Activated CD4-positive, alpha-beta memory T cell treated with anti-CD3 and anti-CD28 coated beads, Interleukin-2, amount 10 ng/mL, durations not matched to agents 7 days and 5 days (primary cell): ENCODE measurements at places on chromosomes 5 and 9. TPM values are rescaled to one million over a fixed set of nuclear protein-coding genes. Genes with fewer than 3 reads are reported as not detected.

- DNase-seq: no peak
- no peaks in the 10 kb centered on the region for H3K27me3 ChIP-seq
- no peak overlapping the region for H3K4me3 ChIP-seq
- no peak overlapping the region for H3K27ac ChIP-seq
- no peaks in the 10 kb centered on the region for H3K4me1 ChIP-seq
Measured at GRCh38 chr5:118628660-118629354, 359.5 kb downstream of the DTWD2 start.

- no peaks in the 10 kb centered on the region for H3K27me3 ChIP-seq
- no peaks in the 10 kb centered on the region for H3K4me1 ChIP-seq
- DNase-seq: no peak
- no peak overlapping the region for H3K27ac ChIP-seq
- H3K4me3 ChIP-seq: no peak overlapping the region
- H3K36me3 ChIP-seq: no peaks in the 10 kb centered on the region
Measured at GRCh38 chr5:164869325-164869724, 1363.9 kb downstream of the MAT2B start.

- H3K27ac ChIP-seq: no peak overlapping the region
- H3K4me1 ChIP-seq: no peaks in the 10 kb centered on the region
- no peaks in the 10 kb centered on the region for H3K36me3 ChIP-seq
- no peak for DNase-seq
- no peak overlapping the region for H3K4me3 ChIP-seq
Measured at GRCh38 chr9:108217431-108218349, 638.1 kb downstream of the ACTL7B start.

- peaks cover 75% of the 10 kb centered on the region for H3K36me3 ChIP-seq
- H3K27me3 ChIP-seq: no peaks in the 10 kb centered on the region
- peaks cover 12% of the 10 kb centered on the region for H3K4me1 ChIP-seq
- H3K4me3 ChIP-seq: no peak overlapping the region
Measured at GRCh38 chr5:172093559-172093958, 87.1 kb upstream of the FBXW11 start.

DNA sequence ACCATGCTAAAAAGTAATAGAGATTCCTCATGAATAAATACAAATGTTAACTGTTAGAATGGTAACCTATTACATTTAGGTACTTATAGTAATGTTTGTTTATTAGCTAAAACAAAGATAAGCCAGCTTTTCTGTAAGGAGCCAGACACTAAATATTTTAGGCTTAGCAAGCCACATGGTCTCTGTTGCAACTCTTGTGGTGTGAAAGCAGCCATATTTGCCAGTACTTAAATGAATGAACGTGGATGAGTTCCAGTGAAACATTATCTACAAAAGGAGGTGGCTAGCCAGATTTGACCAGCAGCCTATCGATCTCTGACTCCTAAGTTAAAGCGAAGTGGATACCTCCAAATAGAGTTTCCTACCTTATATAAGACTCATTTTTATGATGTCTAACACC is 331.6 kb downstream of the CDH12 start:
- no peak overlapping the region for H3K4me3 ChIP-seq
- no peaks in the 10 kb centered on the region for H3K27me3 ChIP-seq
- H3K36me3 ChIP-seq: no peaks in the 10 kb centered on the region
- no peaks in the 10 kb centered on the region for H3K4me1 ChIP-seq
- H3K27ac ChIP-seq: no peak overlapping the region

DNA sequence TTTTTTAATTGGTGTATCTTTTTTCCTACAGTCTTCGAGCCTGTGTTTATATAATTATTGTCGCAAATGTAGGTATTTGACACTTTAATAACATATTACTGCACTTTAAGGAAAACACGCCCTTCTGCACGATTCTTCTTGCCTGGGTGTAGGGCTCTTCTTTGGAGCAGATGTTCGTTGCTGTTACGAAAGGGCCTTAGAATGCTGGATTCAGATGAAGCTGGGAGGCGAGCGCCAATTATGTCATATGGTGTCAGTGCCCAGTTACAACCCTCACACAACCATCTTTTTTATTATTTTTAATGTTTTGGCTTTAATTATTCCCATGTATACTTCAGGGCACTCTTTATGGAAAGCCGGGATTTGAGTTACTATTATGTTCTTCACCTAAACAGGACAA is 553.0 kb downstream of the EBF1 start:
- no peak overlapping the region for H3K27ac ChIP-seq
- H3K4me3 ChIP-seq: no peak overlapping the region
- H3K4me1 ChIP-seq: no peaks in the 10 kb centered on the region
- no peaks in the 10 kb centered on the region for H3K36me3 ChIP-seq

GRCh38 chr5:120073722-120074121 is 390.4 kb upstream of the PRR16 start:
- DNase-seq: no peak
- H3K27ac ChIP-seq: no peak overlapping the region

GRCh38 chr5:27494887-27495286 is 456.5 kb upstream of the CDH9 start:
- no peaks in the 10 kb centered on the region for H3K4me1 ChIP-seq
- H3K27ac ChIP-seq: no peak overlapping the region
- H3K4me3 ChIP-seq: no peak overlapping the region
- no peak for DNase-seq
- no peaks in the 10 kb centered on the region for H3K27me3 ChIP-seq

GRCh38 chr9:134127616-134128015 is 8.3 kb upstream of the WDR5 start:
- no peak overlapping the region for H3K27ac ChIP-seq
- no peak overlapping the region for H3K4me3 ChIP-seq
- H3K27me3 ChIP-seq: no peaks in the 10 kb centered on the region
- no peak for DNase-seq
- H3K36me3 ChIP-seq: no peaks in the 10 kb centered on the region
- peaks cover 3% of the 10 kb centered on the region for H3K4me1 ChIP-seq

GRCh38 chr9:130072515-130073235 is 19.0 kb downstream of the GPR107 start:
- peaks cover 13% of the 10 kb centered on the region for H3K36me3 ChIP-seq
- no peak for DNase-seq
- H3K27ac ChIP-seq: no peak overlapping the region
- no peaks in the 10 kb centered on the region for H3K27me3 ChIP-seq
- H3K4me1 ChIP-seq: peaks cover 24% of the 10 kb centered on the region

Gene SV2C
- total RNA-seq: 0.33 TPM

Gene PCDHB9
- not detected for total RNA-seq
